ENCODE measurements at places on chromosomes 2 and 18.

- no peak for DNase-seq
Measured at GRCh38 chr2:106280722-106281446, 86.8 kb upstream of the UXS1 start.

GRCh38 chr2:47595115-47595514 lies 187.8 kb upstream of the MSH6 start:
- no peak for DNase-seq

- no peak for DNase-seq
Measured at GRCh38 chr2:100764430-100764829, 55.5 kb upstream of the NPAS2 start.

- peak; percentile 9 for DNase-seq
Measured at GRCh38 chr18:36688020-36688965, 140.5 kb downstream of the TPGS2 start.

- DNase-seq, result no peak
Measured at GRCh38 chr18:55427951-55428350, 160.0 kb downstream of the TCF4 start.

DNA sequence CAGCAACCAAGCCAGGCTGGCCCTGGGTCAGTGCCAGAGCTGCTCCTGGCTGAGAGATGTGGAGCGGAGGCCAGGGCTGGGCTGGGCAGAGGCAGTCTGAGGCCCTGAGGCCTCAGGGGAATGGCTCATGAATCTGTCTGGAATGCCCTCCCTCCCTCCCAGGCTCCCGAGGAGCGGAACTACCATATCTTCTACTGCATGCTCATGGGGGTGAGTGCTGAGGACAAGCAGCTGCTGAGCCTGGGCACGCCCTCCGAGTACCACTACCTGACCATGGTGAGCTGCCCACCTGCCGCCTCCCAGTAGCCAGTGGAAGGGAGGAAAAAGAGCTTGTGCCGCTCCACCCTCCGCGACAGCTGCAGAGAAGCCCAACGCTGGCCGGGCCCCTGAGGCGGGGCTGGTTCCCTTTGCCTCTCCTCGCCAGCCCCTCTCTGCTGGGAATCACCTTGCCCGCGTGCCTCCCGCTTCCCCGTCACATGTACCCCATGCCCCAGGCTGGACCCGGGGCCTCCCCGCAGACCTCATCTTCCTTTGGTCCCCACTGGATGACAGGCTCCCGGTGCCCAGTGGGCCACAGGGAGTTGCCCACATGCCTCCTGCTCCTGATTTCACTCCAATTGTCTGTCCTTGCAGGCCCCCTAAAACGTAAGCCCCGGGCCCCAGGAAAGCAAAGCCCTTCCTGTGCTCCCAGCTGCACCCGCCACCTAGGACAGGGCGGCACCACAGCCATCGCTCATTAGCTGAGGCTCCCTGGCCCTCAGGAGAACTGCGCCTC lies 41.1 kb downstream of the MYO7B start:
- no peak for DNase-seq

- no peak for DNase-seq
Measured at GRCh38 chr2:12769492-12770105, 52.9 kb downstream of the TRIB2 start.
